Left renal pelvis (tissue), 4 donors: ENCODE measurements at places on chromosomes 1 and 21.
A peak's percentile ranks its signal among the peaks of the same experiment; 100 is the strongest.

DNA sequence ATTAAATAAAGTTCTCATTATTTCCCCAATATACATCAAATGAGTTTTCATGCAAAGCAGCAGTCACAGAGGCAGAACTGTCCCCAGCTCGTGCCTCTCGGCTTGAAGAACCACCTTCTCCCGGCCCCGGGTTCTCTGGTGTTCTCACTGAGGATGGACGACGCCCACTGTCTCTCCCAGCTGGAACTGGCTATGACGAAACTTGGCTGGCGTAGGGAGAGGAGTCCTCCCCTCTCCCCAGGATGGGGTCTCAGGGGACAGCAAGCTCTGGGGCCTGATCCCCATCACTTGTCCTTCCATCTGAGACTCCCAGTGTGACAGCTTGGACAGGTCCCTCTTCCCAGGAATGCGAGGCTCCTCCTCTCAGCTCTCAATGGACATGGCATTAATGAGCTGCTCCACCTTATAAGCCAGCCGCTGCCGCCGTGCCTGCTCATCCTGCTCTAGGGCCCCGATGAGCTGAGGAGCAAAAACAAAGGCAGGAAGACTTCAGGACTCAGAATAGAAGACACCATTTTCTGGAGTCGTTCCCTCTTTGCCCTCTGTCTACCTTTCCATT lies 116.0 kb upstream of the CD34 start:
- DNase-seq = no peak

GRCh38 chr1:24045771-24046170 lies 65.6 kb upstream of the SRSF10 start:
- DNase-seq = no peak

GRCh38 chr1:77143529-77144121 lies 75.6 kb downstream of the PIGK start:
- no peak for DNase-seq

- no peak for DNase-seq
Observed at GRCh38 chr1:240152611-240153297, 61.1 kb downstream of the FMN2 start.

DNA sequence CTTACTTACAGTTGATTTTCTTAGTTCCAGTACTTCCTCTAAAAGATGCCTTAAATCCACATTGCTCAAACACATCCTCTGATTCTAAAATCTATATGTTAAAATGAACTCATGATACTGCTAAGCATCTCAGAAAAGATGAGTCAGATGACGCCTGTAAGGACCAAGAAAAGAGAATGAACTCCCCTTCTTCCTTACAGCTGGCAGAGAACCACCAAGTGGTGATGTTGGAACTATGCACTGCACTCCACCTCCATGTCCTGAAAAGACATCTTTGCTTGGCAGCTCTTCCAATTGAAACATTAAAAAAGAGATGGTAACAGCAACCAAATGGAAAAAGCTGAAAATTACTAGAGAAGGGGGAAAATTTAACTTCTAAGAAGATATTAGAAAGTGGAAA lies 648.8 kb downstream of the PTPRC start:
- no peak for DNase-seq

DNA sequence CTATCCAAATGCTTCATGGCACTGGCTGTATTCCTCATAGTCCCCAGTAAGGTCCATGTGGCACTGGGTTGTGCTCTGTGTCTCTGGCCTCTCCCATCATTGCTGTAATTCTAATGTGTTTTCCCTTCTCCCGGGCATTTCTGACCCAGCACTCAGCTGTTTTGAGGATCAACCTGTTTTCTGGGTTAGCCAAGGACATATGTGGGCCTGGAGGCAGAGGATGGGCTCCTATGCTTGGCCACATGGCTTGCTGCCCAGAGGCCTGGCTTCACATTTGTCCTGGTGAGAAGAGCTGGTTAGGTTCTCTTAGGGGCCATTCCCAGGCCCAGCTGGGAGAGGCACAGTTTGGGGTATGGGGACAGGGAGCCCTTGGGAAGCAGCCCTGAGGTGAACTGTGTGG lies 103.1 kb downstream of the FAM78B start:
- DNase-seq = no peak

- no peak for DNase-seq
Observed at GRCh38 chr1:39317910-39318633, 113.6 kb downstream of the MACF1 start.

DNA sequence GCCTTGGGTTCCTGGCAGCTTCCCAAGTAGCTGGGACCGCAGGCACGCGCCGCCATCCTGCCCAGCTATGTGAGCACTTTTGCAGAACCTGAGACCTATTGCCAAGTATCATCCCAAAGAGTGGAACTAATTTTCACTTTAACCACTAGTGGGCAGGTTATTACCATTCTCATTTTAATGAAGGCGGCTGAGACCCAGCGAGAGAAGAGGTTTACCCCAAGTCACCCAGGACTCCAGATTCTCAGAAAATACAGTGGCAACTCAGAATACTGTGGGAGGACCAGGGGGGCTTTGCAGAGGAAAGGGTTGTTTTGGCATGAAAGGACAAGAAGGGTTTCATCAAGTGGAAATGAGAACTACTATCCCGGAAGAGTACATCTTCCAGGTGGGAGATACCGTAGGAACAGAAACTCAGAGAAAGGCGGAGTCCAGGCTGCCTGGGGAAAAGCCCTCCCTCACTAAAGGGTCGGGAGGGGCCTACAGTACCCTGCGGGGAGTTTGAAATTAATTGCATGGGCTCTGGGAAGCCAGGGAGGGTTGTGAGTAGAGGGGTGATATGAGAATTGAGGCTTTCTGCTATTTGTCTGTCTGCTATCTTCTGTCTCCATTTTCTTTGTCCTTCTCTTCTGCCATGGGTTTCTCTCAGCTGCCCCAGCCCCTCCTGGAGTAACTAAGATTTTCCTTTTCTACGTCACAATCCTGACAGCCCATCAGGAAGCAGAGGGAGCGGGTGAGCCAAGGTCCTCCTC lies 7.2 kb upstream of the SEMA4A start:
- no peak for DNase-seq

DNA sequence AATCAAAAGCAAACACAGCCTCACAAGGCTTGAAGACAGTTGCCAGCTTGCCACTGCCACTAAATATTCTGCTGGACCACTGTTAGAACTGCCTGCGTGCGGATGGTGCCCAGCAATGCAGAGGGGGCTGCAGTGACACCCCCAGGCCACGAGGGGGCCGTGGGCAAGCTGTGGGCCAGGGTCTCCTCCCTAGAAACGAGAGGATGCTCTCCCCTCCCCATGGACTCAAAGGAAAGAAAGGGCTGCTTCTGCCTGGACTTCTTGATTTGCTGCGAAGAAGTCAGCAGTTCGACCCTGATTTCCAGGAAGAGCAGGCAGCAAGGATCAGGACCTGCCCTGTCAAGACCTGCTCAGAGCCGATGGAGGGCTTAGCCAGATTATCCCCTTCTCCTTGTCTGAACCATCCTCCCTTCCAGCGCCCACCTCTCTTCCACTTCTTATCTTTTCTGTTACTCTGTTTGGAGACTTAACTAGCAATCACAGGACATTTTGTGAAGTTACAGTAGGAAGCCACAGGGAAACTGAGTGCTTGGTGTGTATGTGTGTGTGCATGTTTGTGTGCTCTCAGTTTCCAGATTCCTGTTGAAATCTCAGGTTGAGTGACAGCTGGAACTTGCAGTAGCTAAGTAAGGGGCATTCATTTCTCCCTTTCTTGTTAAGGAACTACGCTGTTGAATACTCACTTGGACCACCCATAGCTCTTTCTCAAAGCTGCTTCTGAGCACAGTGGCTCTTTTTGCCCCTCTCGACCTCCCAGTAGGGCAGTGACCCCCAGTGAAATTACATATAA lies 2.7 kb downstream of the MAN1C1 start:
- DNase-seq = no peak

GRCh38 chr1:54153535-54154439 lies 987 bp upstream of the CDCP2 start:
- DNase-seq = no peak

DNA sequence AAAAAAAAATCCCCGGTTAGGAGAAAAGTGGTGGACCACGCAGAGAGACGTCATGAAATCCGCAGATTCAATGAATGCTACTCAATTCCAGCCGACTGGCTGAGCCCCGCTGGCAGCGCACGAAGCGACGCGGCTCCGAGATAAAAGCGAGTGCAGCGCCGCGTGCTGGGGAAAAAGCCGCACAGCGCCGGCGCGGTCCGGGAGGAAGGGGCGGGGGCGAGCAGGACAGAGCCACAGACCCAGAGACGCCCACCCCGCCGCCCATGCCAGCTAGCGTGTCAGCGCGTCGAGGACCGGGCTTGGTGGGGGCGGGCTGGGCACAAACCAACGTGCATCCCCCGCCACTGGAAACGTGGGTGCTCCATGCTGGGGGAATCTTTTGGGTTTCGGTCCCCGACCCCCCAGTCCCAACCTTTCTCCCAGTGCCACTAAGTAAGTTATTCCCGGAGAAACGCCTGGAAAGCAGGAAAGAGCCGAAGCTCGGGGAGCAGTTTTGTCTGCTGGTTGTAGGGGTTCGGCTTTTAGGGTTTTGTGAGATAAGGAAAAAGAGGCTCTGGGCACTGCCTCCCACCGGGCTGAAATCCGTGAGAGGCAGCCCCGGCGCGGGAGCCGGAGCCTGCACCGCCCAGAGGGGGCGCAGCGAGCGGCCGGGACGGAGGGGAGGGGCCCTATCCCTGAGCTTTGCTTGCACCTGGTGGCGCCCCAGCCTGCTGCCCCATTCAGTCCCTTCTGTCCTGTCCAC lies at the start of gene KCNJ6:
TSS of gene KCNJ6 (minus strand) at position 148 of the 742 bp plus-strand sequence. CDS start 75,775 bp downstream, outside the sequence.
- peak; percentile 35 for DNase-seq

DNA sequence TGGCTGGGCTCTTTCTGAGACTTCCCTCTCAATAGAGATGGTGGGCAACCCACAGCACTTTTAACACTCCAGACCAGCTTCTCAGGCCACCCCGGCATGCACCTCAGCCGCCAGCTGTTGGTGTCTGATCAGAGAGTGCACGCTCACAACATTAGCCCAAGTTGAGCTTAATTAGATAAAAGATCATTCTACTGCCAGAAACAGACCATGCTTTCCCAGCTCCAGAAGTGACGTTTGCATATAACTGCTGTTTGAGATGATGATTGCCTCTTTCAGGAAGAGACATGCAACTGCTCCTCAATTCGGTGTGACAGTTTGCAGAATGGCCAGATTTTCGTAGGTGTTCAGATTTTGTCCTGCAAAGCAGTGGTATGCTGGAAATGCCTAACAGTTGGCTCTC lies 285.3 kb upstream of the VAMP3 start:
- no peak for DNase-seq

GRCh38 chr1:117652421-117652820 lies 46.6 kb downstream of the TENT5C start:
- DNase-seq = no peak

- DNase-seq = no peak
Observed at GRCh38 chr1:228513236-228513900, 26.2 kb downstream of the RNF187 start.

DNA sequence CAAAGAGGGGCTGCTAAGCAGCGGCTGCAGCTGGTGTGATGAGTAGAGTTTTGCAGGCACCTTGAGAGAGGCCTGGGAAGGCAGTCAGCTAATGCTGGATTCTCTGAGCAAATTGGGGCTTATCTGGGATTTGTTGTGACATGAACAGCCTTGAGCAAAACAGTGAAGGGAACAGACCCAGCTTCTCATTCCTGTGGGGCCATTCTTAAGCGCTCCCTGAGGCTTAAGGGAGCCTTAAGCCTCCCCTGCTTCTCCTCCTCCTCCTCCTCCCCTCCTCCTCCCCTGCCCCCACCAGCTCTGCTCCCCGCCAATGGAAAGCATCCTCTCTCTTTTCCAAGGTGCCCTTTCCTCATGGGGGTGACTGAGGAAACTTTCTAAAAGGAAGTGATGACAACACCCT lies 21.3 kb downstream of the HMGCS2 start:
- DNase-seq = no peak

- DNase-seq = no peak
Observed at GRCh38 chr1:201019321-201019977, 4.1 kb downstream of the KIF21B start.

GRCh38 chr1:94572780-94573179 lies 31.2 kb upstream of the F3 start:
- no peak for DNase-seq

DNA sequence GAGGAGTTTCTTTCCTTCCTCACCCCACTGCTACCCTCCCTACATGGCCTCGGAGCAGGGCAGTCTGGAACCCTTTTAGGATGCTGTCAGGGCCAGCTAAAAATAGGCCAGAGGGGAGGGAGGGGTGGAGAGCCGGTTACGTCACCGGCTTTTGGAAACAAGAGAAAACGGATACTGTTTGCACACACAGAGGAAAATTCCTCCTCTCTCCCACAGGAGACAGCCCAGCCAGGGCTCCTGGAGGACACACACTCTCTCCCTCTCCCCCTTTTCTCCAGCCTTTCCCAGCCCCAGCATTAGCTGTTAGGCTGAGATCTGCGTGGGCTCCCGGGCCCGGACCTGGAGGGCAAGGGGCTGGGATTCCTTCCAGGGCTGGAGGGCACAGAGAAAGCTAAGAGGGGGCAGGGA lies 20.0 kb upstream of the ALDH4A1 start:
- DNase-seq = peak; percentile 70
